ENCODE measurements at places on chromosomes 2 and 18. TPM values are rescaled to one million over a fixed set of nuclear protein-coding genes. Genes with fewer than 3 reads are reported as not detected.

The ZSWIM2 gene
- polyA plus RNA-seq, result not detected

GRCh38 chr18:10685484-10685883 lies 159.7 kb downstream of the NAPG start:
- no peak for DNase-seq

DNA sequence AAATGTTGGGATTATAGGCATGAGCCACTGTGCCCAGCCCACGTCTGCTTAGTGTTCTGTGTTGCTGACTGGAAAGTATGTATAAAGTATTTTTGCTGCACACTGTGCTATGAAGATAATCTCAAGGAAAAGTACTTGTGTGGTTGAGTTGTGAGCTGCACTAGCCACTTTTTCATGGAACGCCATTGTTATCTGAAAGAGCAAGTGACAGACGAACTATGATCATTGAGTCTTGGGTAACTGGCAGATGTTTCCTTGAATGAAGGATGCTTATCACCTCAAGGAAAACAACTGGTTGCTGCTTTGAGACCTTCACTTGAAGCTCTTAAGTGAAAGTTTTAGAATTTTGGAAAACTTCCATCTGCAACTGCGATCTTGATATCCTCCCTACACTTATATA lies 82.2 kb upstream of the KCTD1 start:
- DNase-seq, result no peak

DNA sequence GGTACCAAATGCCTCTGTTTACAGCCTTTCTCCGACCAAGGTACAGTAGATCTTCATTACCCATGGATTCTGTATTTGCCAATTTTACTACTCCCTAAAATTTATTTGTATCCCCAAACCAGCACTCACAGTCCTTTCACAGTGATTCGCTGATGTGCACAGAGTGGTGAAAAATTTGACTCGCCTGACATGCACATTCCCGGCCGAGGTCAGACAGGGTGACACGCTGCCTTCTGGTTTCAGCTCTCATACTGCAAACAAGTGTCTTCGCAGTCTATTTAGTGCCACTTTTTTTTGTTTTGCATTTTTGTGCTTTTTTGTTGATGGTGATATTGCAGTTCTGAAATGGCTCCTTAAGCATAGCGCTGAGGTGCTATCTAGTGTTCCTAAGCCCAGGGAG lies 71.0 kb downstream of the MAPK4 start:
- DNase-seq, result no peak

GRCh38 chr2:199480966-199481365 lies 23.2 kb upstream of the SATB2 start:
- no peak for DNase-seq

DNA sequence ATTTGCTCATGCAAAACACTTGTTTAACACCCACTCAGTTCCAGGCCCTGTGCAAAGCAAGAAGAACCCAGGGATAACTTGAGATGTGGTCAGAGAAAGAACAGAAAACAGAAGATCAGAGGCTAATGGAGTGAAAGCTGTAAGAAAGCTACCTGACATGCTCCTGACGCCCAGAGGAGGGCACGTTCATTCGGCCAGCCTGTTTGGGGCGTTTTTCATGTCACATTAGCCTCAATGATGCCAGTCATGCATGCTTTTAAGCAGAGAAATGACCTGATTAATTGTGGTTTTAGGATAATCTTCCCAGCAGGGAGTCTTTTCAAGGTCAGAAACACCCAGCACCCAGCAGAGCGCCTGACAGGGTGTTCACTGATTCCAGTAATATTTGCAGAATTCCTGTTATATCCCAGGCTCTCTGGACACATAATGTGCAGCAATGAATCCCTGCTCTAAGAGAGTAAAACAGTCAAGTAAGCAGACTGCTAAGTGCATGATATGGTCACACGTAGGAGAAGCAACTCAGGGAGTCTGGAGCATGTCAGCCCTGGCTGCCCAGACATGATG lies 320.0 kb downstream of the LRATD1 start:
- DNase-seq, result no peak

GRCh38 chr2:219542931-219543595 lies 546 bp downstream of the CHPF start:
- no peak for DNase-seq

DNA sequence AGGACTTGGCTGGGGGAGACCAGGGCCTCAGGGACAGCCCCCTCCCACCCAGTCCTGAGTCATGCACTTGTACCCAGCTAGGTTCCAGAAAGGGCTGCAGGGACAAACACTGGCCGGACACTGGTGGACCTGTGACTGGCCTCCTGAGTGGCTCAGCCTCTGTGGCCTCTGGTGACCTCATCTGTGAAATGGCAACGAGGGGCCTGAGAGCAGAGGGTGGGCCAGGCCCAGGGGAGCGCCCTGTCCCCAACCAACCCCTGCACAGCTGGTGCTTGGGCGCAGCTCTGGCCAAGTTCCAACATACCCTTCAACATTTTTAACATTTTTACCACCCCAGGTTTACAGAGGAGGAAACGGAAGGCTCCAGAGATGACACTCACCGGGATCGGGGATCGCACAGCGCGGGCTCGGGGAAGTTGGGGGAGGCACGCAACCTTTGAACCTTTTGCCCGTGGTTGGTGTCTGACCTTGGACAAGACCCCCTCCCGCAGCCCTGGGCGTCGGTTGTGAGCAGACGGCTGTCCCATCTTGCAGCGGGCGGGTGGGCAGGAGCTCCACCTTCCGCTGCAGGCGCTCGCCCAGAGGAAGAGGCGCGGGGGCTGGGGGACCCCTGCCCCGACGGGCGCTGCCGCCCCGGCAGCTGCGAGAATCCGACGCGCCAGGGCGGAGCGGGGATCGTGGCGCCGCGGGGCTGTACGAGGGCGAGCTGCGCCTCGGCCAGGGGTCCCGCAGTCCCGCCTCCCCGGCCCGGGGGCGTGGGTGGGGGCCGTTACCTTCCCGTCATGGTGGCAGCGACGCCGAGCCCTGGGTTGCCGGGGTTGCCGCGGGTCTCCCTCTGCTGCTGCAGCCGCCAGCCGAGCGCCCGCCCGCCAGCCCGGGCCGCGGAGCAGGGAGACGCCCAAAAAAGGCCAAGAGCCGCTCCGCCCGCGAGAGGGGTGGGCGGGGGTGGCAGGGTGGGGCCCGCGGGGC lies 805 bp downstream of the LIMS2 start:
- DNase-seq, result no peak

The SGPP2 gene
- polyA plus RNA-seq, result 4.2 TPM

DNA sequence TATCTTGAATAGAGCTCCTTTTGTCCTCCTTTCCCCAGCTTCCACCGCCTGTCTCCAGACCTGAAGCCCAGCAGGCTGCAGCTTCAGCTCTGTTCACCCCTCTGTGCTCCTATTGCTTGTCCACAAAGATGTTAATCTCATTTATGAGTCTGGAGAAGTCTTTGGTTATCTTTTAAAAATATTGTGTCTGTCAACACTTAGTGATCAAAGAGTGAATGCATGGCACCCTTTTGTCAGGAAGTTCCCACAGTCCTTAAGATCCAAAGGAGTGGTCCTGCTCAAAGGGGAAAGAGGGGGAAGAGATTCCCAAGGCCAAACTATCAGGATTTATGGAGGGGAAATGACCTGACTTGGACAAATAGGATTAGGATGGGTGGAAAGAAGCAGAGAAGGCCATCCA lies 118.9 kb downstream of the ACAA2 start:
- no peak for DNase-seq

The SCYGR8 gene
- polyA plus RNA-seq, result not detected

- DNase-seq, result no peak
Observed at GRCh38 chr2:79793006-79793405, 280.2 kb downstream of the CTNNA2 start.

The SLC9A2 gene
- not detected for polyA plus RNA-seq

The LOXL3 gene
- 6.8 TPM for polyA plus RNA-seq

GRCh38 chr2:182980115-182980514 lies 58.1 kb downstream of the NCKAP1 start:
- no peak for DNase-seq

GRCh38 chr18:2958819-2959298 lies 54.1 kb downstream of the LPIN2 start:
- DNase-seq, result no peak

GRCh38 chr2:130874512-130874911 lies 37.8 kb downstream of the ARHGEF4 start:
- no peak for DNase-seq

- DNase-seq, result no peak
Observed at GRCh38 chr2:240872317-240873097, 3.9 kb downstream of the AGXT start.

DNA sequence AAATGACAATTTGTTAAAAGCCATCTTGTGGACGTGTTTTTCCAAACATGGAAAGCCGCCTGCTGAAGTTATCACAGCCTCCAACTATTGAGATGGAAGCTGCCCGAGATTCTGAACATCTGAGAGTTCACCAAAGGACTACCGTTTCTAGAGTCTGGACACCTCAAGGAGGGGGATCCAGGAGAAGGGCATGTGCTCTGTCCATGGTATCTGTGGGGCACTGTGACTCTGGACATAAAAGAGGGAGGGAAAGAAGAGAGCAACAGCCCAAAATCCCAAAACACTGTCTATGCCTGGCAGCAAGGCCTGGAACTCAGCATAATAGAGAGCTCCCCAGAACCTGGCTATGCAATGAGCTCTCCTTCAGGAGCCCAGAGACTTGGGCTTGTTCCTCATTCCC lies 319.9 kb downstream of the EN1 start:
- DNase-seq, result no peak

The MEMO1 gene
- 33.1 TPM for polyA plus RNA-seq

DNA sequence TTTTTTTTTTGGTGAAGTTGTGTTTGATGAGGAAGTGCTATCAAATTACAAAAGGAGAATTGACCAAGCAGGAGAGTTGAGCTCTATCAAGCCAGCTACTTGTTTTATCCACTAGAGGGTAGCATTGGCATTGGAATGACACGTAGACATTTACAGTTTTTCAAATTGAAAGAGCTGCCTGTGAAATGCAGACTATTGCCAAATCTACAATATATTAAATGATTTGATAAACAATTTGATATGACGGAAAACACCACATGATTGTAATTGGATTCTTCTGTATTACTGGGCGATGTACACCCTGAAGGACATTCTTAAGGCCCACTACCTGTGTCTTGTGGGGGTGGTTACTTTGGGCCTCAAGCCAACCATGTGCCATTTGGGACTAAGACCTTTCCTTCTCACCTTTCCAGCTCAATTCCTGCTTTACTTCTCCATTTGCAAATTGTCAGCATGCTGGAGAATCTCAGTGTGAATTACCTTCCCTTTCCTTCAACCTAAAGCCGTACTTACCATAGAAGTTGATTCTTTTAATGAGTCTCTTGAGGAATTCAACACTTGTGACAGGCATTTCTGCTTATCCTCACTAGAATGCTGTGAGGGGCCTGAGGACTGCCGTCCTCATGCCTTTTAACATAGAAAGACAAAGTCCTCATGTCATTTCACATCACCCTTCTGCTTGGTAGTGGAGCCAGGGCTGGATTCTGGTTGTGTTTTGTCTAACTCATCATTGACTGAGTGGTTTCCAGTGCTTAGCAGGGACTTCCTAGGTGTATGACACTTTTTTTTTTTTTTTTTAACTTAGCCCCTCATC lies 134.8 kb upstream of the THUMPD2 start:
- DNase-seq, result peak; percentile 79

- no peak for DNase-seq
Observed at GRCh38 chr2:21395366-21395765, 271.6 kb downstream of the TDRD15 start.

DNA sequence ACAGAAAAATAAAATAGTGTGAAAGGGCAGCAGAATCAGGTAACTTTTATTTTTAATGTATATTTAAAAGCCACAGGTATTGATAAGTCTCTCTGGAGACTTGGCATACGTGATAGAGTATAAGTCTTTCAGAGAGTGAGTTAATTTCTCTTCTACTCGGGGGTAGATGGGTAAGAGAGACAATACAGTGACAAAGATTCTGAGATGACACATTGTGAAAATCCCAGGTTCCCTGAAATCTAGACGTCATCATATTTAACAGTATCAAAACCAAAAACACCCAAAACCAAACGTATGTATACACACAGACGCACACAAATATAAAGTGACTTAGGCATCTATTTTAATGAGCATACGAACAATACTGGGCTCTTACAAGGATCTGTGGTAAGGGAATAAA lies 33.3 kb downstream of the NIF3L1 start:
- DNase-seq, result no peak

DNA sequence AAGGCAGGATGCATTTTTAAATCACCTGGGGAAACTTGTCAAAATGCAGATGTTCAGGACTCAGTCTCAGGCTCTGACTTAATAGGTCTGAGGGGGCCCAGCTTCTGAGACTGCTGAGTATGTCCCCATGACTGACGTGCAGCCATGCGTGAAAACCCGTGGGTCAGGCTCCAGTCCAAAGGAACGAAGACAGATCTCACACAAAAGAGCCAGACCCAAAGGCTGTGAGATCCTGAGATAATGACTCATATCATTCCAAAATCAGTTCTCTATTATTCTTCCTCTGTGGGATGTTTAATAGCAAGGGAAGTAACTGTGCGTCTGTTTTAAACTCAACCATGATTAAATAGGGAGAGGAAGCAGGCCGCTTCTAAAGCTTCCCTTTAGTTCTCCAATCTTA lies 107.4 kb upstream of the ACAA2 start:
- DNase-seq, result no peak

DNA sequence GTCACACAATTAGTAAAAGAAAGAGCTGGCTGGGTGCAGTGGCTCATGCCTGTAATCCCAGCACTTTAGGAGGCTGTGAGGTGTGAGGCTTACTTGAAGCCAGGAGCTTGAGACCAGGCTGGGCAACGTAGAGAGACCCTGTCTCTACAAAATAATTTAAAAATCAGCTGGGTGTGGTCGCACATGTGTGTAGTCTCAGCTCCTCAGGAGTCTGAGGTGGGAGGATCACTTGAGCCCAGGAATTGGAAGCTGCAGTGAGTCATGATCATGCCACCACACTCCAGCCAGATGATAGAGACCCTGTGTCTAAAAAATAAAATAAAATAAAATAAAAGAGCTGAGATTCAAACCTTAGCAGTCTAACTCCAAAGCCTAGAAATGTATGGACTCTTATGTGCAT lies 39.0 kb upstream of the NEDD4L start:
- DNase-seq, result no peak

The RFTN2 gene
- polyA plus RNA-seq, result 15.2 TPM

DNA sequence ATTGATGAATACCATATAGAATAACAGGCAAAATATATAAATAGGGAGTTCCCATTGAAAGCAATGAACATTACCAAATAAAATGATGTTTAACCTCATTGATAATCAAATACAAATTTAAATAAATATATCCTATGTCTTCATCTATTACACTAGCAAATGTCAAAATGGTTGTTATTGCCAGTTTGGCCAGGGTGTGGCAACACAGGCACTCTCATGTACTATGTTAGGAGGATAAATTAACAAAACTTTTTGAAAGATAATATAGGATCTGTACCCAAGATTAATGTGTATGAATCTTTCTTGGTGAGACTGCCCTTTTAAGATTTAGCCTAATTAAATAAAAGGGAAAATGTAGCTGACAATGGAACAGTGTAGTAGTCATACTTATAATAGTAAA lies 659.3 kb downstream of the ERBB4 start:
- DNase-seq, result no peak
